HepG2 (cell line): ENCODE measurements at places on chromosomes 4 and X. TPM values are rescaled to one million over a fixed set of nuclear protein-coding genes. Genes with fewer than 3 reads are reported as not detected.

The FAM149A gene
- total RNA-seq: not detected in 2 replicates

The UBA6 gene
- 75.4 and 153 TPM in 2 replicates for total RNA-seq

The STEEP1 gene
- 23.1 and 37.7 TPM in 2 replicates for total RNA-seq

The LRCH2 gene
- not detected in 2 replicates for total RNA-seq

The KLB gene
- 41.9 and 82.0 TPM in 2 replicates for total RNA-seq

The TMEM154 gene
- total RNA-seq: not detected in 2 replicates

The PCDH10 gene
- total RNA-seq: not detected in 2 replicates
